Small intestine (tissue), 16 donors: ENCODE measurements at places on chromosomes 4 and X. TPM values are rescaled to one million over a fixed set of nuclear protein-coding genes. Genes with fewer than 3 reads are reported as not detected.

DNA sequence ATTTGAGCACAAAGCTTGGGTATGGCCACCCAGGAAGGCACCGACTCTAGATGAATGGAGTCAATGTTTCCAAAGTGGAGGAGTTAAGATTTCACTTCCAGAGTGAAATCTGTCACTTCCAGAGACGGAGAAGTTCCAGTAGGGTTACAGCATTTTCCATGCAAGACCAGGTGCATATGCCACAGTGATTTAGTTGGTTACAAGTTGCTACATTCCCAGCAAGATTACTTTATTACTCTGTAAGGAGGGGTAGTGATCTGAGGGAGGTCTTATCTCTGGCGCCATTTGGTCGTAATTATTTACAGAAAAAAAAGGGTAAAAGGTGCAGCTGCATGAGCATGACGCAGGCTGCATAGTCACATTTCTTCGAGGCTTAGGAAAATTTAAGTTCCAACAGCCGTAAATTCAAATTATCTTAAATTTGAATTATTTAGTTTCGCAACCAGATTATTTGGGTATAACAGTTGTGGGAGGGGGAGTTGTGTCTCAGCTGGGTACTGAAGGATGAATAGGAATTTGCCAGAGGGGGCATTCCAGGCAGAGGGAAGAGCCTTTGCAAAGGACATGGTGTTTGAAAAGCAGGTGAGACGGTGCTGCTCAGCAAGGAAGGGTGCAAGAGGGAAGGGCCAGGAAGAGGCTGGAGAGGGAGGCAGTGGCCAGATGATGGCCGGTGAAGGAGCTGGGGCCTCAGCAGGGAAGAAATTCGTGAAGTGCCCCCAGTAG is 17.4 kb upstream of the AFAP1 start:
- H3K36me3 ChIP-seq: no peaks in the 10 kb centered on the region
- H3K27ac ChIP-seq: peak overlapping the region; percentile 82
- DNase-seq: peak; percentile 76

- DNase-seq: no peak
- H3K27me3 ChIP-seq: no peaks in the 10 kb centered on the region
- H3K27ac ChIP-seq: no peak overlapping the region
- H3K4me3 ChIP-seq: no peak overlapping the region
- no peaks in the 10 kb centered on the region for H3K4me1 ChIP-seq
- H3K36me3 ChIP-seq: peaks cover 5% of the 10 kb centered on the region
Observed at GRCh38 chr4:2352729-2353221, 65.7 kb downstream of the ZFYVE28 start.

DNA sequence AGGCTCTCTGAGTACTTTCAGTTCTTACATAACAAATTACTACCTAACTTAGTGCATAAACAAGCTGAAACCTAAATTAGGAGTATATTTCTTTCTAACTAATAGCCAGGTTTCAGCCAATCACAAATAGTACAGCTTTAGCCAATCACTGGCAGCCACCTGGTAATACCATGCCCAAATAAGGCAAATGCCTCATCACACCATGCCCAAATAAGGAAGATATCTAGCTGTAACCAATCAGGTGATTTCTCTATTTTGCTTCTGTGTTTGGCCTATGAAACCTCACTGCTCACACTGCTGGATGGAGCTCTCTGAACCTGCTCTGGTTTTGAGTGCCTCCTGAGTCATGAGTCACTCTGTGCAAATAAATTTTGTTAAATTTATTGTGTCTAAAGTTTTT is 113.5 kb downstream of the DDIT4L start:
- no peak for DNase-seq
- no peaks in the 10 kb centered on the region for H3K27me3 ChIP-seq
- H3K4me3 ChIP-seq: no peak overlapping the region
- H3K4me1 ChIP-seq: no peaks in the 10 kb centered on the region
- H3K36me3 ChIP-seq: no peaks in the 10 kb centered on the region

GRCh38 chr4:75722417-75722816 is 2.0 kb upstream of the USO1 start:
- H3K27me3 ChIP-seq: no peaks in the 10 kb centered on the region
- H3K4me3 ChIP-seq: no peak overlapping the region
- H3K4me1 ChIP-seq: peaks cover 8% of the 10 kb centered on the region
- no peaks in the 10 kb centered on the region for H3K36me3 ChIP-seq
- no peak overlapping the region for H3K27ac ChIP-seq

- H3K36me3 ChIP-seq: no peaks in the 10 kb centered on the region
- no peak overlapping the region for H3K4me3 ChIP-seq
- no peaks in the 10 kb centered on the region for H3K27me3 ChIP-seq
- peak overlapping the region; percentile 86 for H3K27ac ChIP-seq
- DNase-seq: no peak
Observed at GRCh38 chrX:37686996-37687395, 1.4 kb downstream of the XK start.

GRCh38 chr4:133596459-133596858 is 447.4 kb downstream of the PCDH10 start:
- H3K4me3 ChIP-seq: no peak overlapping the region
- no peaks in the 10 kb centered on the region for H3K4me1 ChIP-seq
- H3K27me3 ChIP-seq: no peaks in the 10 kb centered on the region

- peak overlapping the region; percentile 61 for H3K4me3 ChIP-seq
- peak overlapping the region; percentile 78 for H3K27ac ChIP-seq
- peaks cover 7% of the 10 kb centered on the region for H3K4me1 ChIP-seq
- no peaks in the 10 kb centered on the region for H3K27me3 ChIP-seq
- no peaks in the 10 kb centered on the region for H3K36me3 ChIP-seq
Observed at GRCh38 chrX:3712870-3713224, 602 bp downstream of the PRKX start.

- no peak overlapping the region for H3K27ac ChIP-seq
- no peaks in the 10 kb centered on the region for H3K4me1 ChIP-seq
- H3K27me3 ChIP-seq: no peaks in the 10 kb centered on the region
- no peak for DNase-seq
Observed at GRCh38 chrX:119325456-119325855, 73.7 kb upstream of the SLC25A43 start.

DNA sequence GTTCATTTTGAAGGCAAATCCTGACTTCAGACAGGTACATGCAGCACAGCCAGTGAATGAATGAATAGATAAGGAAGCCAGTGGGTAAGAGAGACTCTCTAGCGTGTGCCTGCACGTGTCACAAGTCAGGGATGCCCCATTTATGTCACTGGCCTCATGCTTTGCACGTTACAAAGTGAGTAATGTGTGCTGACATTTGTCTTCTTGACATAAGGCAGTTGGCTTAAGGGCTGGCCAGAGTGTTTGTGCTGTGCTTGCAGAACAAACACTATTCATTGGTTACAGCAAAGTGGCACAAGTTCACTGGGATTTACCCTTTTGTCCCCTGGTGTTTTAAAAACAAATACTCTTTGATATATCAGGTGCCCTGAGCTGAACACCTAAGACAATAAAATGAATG is 55.9 kb downstream of the CRMP1 start:
- no peaks in the 10 kb centered on the region for H3K27me3 ChIP-seq
- H3K36me3 ChIP-seq: no peaks in the 10 kb centered on the region
- H3K4me3 ChIP-seq: no peak overlapping the region
- no peak for DNase-seq
- H3K4me1 ChIP-seq: no peaks in the 10 kb centered on the region
- H3K27ac ChIP-seq: no peak overlapping the region

DNA sequence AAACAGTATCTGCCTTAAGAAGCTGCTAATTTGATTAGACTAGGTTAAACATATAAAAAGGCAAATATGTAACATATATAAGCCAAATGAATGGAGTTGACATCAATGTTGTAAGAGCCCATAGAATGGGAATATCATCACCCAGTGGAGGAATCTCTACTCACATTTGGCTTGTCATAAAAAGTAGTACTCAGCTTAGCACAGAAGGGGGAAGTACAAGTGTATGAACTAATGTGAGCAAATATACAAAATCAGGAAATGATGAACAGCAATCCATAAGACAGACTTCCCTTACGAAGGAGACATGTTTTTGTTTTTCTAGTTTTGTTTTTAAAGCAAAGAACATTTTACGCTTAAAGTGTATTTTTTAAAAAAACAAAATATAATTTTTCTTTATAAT is 74.9 kb downstream of the MAB21L2 start:
- H3K36me3 ChIP-seq: no peaks in the 10 kb centered on the region
- H3K4me3 ChIP-seq: no peak overlapping the region
- no peak overlapping the region for H3K27ac ChIP-seq
- DNase-seq: no peak
- no peaks in the 10 kb centered on the region for H3K4me1 ChIP-seq

DNA sequence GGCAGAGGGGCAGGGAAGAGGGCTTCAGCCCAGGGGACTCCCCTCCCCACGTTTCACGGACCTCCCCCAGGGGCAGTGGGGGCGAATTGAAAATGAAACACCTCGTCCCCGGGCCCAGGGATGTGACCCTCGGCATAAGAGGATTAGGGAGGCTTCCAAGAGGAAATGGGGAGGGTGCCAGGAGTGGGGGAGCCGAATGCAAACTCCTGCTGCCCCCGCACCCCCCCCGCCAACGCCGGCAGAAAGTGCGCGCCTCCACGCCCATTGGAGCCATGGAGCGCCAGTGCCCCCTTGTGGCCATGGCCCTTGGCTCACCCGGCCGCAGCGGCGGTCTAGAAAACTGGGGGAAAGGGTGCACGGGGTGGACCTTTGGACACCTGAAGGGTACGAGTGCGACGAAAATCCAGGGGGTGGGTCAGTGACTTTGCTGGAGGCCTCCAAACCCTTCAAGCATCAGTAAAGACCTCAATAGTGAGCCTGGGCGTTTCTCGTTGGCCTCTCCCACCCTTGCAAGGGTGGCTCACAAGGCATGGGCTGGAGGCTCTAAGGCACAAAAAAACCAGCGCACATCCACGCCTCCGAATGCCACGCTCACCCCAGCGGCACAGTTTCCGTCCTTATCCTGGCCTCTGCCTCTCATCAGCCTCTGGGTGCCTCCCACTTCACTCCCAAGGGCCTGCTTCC is 120.8 kb upstream of the PJA1 start:
- DNase-seq: peak; percentile 70
- no peak overlapping the region for H3K4me3 ChIP-seq
- no peaks in the 10 kb centered on the region for H3K36me3 ChIP-seq
- no peak overlapping the region for H3K27ac ChIP-seq
- no peaks in the 10 kb centered on the region for H3K4me1 ChIP-seq

GRCh38 chr4:160880180-160880579 is 1283.6 kb downstream of the FSTL5 start:
- H3K36me3 ChIP-seq: no peaks in the 10 kb centered on the region
- no peak overlapping the region for H3K4me3 ChIP-seq
- no peaks in the 10 kb centered on the region for H3K27me3 ChIP-seq
- H3K4me1 ChIP-seq: no peaks in the 10 kb centered on the region
- DNase-seq: no peak

- DNase-seq: no peak
- no peak overlapping the region for H3K4me3 ChIP-seq
- no peaks in the 10 kb centered on the region for H3K36me3 ChIP-seq
- H3K27ac ChIP-seq: no peak overlapping the region
- H3K4me1 ChIP-seq: no peaks in the 10 kb centered on the region
Observed at GRCh38 chrX:7272346-7272745, 124.4 kb upstream of the PUDP start.

DNA sequence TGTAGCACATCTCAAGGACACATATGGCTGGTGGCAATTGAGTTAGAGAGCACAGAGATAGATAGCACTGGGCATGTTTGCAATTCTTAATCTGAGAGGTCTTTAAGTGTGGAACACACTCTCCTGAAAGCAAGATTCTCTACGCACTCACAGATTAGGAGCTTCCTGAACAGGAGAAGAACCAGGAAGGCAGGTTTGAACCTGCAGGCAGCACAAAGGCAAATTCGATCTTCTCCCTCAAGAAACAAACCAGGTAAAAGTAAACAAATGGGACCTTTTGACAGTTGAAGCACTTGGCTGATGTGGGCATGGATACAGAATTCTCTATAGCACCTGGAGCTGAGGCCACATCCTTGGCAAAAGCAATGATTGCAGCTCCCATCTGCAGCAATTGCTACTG is 24.3 kb downstream of the HS3ST1 start:
- DNase-seq: no peak
- H3K4me3 ChIP-seq: no peak overlapping the region
- H3K36me3 ChIP-seq: no peaks in the 10 kb centered on the region
- H3K27me3 ChIP-seq: no peaks in the 10 kb centered on the region
- no peak overlapping the region for H3K27ac ChIP-seq
- H3K4me1 ChIP-seq: no peaks in the 10 kb centered on the region

DNA sequence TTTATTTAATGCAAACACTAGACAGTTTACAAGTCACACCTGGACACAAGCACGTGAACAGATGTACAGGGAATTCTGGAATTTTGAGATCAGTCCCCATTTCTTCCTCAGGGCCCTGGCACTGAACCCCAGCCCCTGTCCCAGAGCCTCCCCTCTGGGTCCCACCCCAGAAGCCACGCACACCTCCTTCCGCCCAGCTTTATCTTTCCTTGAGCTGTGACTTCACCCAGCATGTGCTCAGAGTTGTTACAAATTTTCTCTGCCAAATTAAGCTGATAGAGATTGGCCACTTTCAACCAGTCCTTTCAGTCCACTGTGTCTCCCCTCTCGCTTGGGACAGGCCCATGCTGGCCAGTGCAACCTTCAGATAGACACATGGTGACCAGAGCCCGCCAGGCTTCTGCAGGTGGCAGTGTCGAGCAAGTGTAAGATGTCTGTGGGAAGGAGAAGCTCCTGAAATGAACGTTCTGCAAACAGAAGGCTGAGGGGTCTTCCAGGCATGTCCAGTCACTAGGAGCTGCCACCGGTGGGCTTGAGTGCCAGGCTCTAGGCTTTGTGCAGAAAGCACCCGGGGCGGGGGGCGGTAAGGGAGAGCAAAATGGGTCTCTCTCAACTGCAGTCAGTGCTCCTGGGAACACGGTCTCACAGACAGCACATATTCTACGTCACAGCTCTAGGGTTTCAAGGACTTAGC is 73.3 kb downstream of the MTMR1 start:
- no peaks in the 10 kb centered on the region for H3K4me1 ChIP-seq
- no peak overlapping the region for H3K27ac ChIP-seq
- H3K27me3 ChIP-seq: no peaks in the 10 kb centered on the region
- H3K4me3 ChIP-seq: no peak overlapping the region
- DNase-seq: no peak

The PRDM8 gene
- 0.90 TPM for polyA plus RNA-seq

The OTUD4 gene
- 31.4 TPM for polyA plus RNA-seq

The NPY2R gene
- polyA plus RNA-seq: not detected

The PFKFB1 gene
- polyA plus RNA-seq: 0.41 TPM

The VGLL1 gene
- polyA plus RNA-seq: not detected

The CSN1S1 gene
- not detected for polyA plus RNA-seq

The TCEAL2 gene
- polyA plus RNA-seq: 4.5 TPM

The DOCK11 gene
- polyA plus RNA-seq: 1.3 TPM

The GUCY1A1 gene
- polyA plus RNA-seq: 1.3 TPM

The ZFP92 gene
- polyA plus RNA-seq: not detected

The TMA16 gene
- 3.8 TPM for polyA plus RNA-seq

The GAR1 gene
- polyA plus RNA-seq: 12.3 TPM

The GABRA4 gene
- polyA plus RNA-seq: 2.7 TPM

The TSPAN5 gene
- 3.0 TPM for polyA plus RNA-seq

The SERTM2 gene
- not detected for polyA plus RNA-seq

The ASB11 gene
- polyA plus RNA-seq: 0.04 TPM

The CDS1 gene
- polyA plus RNA-seq: 65.4 TPM
